ENCODE measurements at places on chromosomes 12 and 14.
A peak's percentile ranks its signal among the peaks of the same experiment; 100 is the strongest.

DNA sequence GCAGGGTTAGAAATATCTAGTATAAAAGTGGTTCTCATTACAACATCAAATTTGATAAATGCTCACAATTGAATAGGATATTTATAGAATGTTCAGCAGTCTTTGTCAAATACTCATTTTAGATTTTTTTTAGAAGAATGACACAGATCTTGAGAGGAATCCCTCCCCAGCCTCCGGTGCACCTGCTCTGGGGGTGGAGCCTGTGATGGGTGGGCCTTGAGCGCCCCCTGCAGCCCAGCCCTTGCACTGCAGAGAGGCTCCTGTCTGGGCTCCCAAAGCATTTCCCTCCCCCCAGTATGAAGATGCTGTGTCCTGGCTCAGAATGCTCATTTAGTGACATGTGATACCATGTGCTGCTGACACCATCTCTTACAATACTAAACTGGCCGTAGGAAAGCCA is 792.3 kb downstream of the TMEM121 start:
- peak; percentile 70 for DNase-seq

DNA sequence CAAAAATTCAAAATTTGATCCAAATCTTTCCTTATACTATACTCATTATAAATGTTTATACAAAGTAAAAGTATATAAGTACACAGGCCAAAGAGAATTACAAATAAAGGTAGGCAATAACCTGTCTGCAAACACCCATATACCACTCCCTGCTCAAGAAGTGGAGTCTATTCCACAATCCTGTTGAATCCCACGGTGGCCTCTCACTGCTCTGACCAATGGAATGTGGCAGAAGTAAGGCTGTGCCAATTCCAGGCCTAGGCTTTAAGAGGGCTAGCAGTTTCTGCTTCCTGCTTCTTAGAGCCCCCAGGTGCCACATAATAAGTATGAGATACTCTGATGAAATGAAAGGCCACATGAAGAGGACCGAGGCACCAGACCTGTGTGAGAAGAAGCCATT is 79.8 kb upstream of the CFL2 start:
- DNase-seq = no peak

GRCh38 chr14:20327005-20327869 is 5.8 kb downstream of the CCNB1IP1 start:
- DNase-seq = peak; percentile 85

- DNase-seq = no peak
Observed at GRCh38 chr12:79885911-79886490, 48.9 kb downstream of the PPP1R12A start.

GRCh38 chr14:53742233-53742620 is 214.4 kb downstream of the BMP4 start:
- no peak for DNase-seq

- no peak for DNase-seq
Observed at GRCh38 chr14:34794941-34795340, 80.2 kb downstream of the BAZ1A start.

DNA sequence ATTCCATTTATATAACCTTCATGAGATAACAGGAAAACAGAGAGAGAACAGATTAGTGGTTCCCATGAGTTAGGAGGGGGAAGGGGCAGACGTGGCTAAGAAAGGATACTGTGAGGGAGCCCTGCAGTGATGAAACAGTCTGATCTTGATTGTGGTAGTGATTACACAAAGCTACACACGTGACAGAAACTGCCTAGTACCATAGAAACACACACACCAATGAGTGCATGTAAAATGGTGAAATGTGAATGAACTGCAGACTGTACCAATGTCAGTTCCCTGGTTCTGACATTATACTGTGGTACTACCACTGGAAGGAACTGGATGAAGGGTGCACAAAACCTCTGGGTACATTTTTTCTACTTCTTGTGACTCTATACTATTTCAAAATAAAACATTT is 36.9 kb downstream of the NRDE2 start:
- no peak for DNase-seq

- DNase-seq = no peak
Observed at GRCh38 chr14:94171208-94171607, 2.9 kb upstream of the PPP4R4 start.

DNA sequence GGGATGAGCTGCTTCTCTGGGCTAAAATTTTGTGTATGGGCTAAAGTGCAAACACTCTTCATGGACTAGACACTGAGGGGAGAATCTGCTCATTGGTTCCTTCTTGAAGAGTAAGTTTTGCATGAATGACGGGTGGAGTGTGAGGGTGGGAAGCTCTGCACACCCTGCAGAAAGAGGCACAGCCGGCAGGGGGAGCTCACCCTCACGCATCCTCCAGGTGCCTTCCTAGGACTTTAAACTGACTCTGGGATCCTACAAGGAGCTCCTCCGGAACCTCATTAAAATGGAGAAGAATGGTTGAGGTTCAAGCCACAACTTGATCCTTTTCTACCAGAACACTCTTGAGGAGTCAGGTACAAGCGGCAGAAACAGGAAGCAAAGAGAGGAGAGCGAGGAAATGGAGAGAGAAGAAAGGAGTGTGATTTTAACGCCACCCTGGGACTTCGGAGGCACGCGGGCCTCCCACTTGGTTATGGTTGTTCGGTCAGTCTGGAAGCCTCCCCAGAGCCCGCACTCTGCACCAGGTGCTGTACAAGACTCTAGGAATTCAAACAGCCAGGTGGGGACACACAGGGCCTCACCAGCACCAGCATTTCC is 87.5 kb downstream of the SETD3 start:
- DNase-seq = no peak

- no peak for DNase-seq
Observed at GRCh38 chr12:64004641-64005040, 160.1 kb downstream of the SRGAP1 start.

- DNase-seq = no peak
Observed at GRCh38 chr14:73272393-73272792, 35.1 kb downstream of the PAPLN start.

DNA sequence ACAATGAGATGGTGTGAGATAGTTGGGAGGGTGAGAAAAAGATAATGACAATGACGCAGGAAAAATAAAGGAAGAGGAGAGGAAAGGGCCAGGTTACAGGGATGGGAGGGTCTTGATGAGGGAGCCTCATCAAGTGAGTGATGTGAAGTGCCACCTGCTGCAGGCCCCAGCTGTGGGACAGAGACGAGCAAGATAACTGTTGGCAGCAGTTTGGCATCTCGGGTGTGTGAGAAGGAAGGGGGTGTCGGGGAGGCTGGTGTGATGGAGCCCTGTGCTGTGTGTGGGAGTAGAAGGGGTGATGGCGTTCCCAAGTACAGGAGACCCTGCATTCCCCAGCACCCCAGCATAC is 11.4 kb upstream of the TAC3 start:
- no peak for DNase-seq

DNA sequence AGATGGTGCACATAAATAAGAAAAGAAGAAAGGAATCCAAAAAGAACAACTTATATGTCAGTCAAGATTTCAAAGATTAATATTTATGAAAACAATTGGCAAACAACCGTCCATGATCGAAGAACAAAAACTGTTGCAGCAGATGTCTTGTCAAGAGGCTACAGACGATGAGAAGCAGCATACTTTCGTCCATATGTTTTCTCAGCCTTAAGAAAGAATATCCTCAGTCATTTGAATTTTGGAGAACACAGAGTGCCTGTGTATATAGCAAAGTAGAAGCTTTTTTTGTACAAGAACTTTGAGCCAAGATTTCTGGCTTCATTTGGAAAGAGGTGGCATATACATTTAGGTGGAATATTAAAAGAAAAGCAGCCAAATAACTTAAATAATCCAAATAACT is 297.2 kb downstream of the ITPR2 start:
- no peak for DNase-seq

GRCh38 chr12:20339060-20339459 is 29.3 kb upstream of the PDE3A start:
- DNase-seq = no peak

- DNase-seq = no peak
Observed at GRCh38 chr14:86430853-86431252, 900.9 kb downstream of the FLRT2 start.

DNA sequence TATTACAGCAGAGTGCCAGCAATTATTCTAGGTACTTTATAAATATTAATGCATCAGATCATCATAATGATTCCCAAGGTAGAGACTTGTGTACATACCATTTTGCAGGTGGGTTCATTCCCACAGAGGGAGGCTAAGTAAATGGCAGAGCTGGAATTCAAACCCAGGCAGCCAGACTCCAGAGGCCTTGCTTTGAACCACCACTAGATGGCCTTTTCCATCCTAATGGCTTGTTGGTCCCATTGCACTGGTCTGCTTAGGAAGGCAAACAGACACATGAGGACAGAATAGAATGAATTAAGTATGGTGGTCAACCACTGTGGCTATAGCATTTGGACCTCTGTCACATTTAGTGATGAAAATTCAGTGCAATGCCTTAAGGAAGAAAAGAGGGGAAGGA is 158.7 kb downstream of the METTL25 start:
- no peak for DNase-seq

DNA sequence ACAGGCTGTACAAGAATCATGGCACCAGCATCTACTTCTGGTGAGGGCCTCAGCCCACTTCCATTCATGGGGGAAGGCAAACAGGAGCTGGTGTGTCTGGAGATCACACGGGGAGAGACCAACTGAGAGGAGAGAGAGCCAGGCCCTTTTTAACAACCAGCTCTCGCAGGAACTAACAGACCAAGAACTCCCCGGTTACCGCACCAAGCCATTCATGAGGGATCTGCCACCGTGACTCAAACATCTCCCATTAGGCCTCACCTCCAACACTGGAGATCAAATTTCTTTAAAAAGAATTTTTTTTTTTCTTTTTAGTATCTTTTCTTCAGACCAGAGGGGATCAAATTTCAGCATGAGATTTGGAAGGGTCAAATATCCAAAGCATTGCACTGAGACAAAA is 16.7 kb upstream of the AQP2 start:
- no peak for DNase-seq

- DNase-seq = peak; percentile 63
Observed at GRCh38 chr12:50924439-50925341, 27.7 kb upstream of the HIGD1C start.

DNA sequence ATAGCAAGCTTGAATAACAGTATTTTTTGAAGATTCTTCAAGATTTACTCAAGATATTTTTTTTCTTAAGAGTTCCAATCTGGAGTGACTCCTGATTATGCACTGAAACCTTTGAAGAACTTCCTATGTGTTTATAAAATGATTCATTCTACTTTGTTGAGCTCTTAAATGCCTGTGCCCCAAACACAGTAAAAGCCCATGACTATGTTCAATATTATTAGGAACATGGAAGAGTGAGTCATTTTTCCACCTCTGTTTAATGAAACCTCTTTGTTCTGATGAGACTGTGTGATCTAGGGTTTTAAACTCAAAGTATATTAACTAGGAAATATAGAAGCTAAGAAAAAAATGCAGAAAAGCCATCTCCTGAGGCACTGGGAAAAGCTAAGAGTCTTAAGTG is 415.0 kb upstream of the FBXO33 start:
- no peak for DNase-seq

- no peak for DNase-seq
Observed at GRCh38 chr12:111249018-111249370, 119.9 kb downstream of the PHETA1 start.

- no peak for DNase-seq
Observed at GRCh38 chr14:54490445-54491175, 1.8 kb upstream of the GMFB start.

DNA sequence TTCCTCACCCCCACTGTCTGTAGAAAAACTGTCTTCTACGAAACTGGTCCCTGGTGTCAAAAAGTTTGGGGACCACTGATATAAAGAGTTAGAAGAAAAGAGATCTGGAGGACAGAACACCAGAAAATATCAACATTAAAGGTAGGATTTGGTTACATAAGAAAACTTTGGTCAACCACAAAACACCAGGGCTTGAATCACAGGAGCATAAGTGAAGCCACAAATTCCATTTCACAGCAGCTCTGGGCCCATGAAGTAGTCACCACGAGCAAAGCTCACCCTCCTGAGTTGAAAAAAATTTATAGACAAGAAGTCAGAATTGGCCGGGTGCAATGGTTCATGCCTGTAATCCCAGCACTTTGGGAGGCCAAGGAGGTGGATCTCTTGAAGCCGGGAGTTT is 19.4 kb downstream of the RALGAPA1 start:
- peak; percentile 17 for DNase-seq

DNA sequence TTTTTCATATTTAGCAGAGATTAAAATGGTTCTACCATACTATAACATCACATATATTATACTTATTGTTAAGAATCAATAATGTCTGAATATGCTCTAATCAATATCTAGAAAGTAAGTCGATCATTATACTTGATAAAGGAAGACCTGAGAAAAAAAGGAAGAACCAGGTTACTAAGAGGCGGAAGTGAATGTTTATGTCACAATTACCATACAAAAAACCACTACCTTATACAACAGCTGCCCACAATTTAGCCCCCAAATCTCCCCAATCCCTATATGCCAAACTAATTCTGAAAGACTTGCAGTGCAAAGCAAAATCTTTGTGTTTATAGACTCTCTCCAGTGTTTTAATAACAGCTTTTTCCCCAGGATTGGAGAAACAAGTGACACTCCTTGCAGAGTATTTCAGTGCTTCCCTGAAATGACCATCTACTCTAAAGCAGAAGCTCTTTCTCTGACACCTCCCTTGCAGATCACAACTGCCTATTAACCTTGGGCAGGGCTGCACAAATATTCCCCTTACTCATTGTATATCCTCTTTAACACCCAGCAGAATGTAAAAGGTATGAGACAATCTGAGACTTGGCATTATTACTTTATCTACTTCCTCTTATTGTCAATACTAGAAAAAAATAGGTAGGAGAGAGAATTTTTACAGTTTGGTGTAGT is 12.7 kb upstream of the SLC2A3 start:
- no peak for DNase-seq

- DNase-seq = no peak
Observed at GRCh38 chr12:4287325-4288211, 14.0 kb downstream of the CCND2 start.

DNA sequence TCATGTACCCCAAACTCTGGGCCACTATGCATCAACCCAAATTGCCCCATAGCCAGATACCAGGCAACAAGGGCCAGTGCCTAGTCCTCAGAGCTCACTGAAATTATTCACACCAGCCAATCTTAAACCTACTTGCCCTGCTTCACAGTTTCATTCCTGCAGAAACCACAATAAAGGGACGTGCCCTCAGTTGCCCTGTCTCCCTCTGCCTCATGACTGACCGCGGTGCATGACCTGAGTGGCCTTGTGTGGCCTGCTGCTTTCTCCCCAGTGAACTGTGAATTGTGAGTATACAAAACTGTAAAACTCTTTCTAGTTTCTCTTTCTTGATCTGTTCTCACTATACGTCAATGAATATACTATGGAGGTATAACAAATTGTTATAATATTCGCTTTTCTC is 490.9 kb upstream of the MIS18BP1 start:
- no peak for DNase-seq

DNA sequence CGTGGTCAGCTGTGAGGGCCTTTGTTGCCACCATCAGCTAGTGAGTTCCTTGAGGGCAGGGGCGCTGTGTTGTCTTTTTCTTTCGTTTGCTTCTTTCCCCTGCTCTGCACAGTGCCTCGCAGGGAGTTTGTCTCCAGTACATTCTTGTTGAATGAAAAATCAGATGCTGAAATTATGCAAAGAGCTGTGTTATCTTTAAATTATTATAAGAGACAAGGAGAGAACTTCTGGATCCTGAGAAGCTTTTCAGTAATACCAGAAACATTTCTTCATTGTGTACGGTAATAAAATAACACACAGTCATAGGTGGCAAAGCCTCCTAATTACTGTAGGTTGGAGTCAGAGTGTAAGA is 14.9 kb downstream of the EML1 start:
- no peak for DNase-seq

- no peak for DNase-seq
Observed at GRCh38 chr12:47039756-47040155, 39.7 kb upstream of the PCED1B start.

Measured in natural killer cell (primary cell).